Stimulated activated naive CD8-positive, alpha-beta T cell treated with anti-CD3 and anti-CD28 coated beads, Interleukin-15, Interleukin-2, amounts not matched to agents 100 U/mL and 50 U/mL, for 24 hours (primary cell): ENCODE measurements at places on chromosomes 12 and 14.
A peak's percentile ranks its signal among the peaks of the same experiment; 100 is the strongest.

- peak; percentile 88 for DNase-seq
These were observed 9.3 kb downstream of the PGF start for GRCh38 chr14:74945852-74946658.

DNA sequence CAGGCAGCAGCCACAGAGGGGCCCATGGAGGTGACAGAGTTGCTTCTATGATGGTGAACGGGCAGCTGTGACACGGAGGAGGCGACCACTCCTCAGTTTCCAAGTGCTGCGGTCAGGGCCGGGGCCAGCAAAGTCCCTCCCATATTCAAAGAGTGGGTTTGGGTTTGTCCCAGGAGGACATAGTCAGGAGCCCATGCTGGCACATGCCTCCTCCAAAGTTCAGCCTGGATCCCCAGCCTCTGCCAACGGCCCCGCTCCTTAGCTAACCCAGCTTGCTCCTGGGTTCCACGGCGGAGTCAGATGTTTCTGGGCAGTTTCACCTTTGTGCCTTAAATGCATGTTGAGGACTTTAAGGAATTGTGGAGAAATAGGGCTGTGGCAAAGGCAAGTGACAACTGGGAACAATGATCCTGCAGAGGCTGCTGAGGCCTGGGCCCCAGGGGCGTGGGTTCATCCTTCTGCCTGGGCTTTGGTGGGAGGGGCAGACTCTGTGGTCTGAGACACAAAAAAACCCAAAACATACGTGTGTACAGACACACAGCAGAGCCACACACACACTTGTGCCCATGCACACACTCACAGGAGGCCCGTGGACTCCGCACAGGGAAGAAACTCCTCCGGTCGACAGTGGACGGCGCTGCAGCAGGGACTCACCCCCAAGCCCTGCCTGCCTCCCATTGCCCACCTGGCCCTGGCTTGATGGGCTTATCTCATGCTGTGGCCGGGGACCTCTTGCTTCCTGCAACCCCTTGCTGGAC lies 399.4 kb downstream of the TMEM121 start:
- DNase-seq, result no peak

DNA sequence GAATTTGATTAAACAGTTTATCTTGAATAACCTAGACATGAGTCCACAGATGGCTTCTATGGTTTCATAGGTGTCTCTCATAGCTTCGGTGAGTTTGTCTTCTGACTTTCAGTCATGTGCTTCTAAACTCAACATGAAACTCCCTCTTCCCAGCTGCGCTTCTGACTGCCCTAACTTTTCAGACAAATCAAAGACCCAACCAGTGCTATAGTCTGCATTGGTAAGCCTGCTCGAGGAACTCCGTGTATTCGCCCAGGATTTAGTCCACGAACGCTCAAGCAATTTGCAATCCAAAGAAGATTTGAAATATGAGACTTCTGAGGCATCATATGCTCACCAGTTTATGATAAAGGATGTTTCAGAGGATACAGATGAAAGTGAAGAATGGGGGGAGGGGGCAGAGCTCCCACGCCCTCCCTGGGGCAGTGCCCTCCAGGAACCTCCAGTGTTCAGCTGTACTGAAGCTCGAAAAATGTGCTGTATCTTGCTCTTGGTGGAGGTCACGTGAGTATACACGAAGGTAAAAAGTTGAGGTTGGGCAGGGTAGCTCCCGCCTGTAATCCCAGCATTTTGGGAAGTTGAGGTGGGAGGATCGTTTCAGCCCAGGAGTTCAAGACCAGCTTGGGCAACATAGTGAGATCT lies 5.2 kb upstream of the RILPL2 start:
- no peak for DNase-seq

DNA sequence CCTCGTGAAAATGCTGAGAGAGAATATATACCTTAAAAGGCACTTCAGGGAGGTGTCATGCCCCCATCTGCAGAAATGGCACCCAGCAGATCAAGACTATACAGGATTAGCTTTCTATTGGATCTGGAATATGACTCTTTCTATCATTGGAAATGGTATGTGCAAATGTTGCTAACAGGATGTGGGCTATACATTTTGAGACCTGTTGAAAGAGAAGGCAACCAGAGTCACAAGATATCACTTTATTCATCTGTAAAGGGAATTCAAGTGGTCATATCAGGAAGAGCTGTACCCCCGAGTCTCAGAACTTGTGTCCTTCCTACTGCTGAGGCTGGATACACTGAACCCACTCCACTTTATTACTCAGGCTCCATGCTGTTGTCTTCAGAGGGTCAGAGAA lies 46.1 kb upstream of the FRMD6 start:
- DNase-seq, result no peak

GRCh38 chr12:52744493-52745156 lies 32.5 kb downstream of the KRT76 start:
- DNase-seq, result no peak

DNA sequence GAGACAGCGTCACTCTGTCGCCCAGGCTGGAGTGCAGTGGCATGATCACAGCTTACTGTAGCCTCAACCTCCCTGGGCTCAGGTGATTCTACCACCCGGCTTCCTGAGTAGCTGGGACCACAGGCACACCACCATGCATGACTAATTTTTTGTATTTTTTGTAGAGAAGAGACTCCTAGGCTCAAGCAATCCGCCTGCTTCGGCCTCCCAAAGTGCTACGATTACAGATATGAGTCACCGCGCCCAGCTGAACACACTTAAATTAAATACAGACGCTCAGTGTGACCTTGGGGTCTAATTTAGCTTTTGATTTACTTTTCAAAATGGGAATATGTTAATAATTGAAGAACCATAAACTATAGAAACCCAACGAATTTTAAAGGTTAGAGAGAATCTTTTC lies 77.2 kb downstream of the C2CD5 start:
- DNase-seq, result no peak

DNA sequence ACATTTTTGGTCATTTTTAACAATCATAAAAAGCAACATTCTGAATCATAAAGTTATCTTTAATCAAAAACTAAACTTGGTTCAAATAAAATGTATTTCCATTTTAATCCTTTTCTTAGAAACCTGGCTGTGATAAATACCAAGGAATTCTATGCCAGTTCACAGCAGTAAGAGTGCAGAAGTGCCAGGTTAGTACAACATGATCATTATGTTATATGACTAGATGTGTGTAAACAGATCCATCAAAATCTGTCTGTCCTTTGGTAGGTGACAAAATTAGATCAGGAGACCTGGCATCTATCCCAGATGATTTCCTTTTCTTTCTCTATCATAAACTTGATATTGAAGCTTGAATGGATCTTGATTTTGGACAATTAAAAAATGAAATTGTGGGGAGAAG lies 200.6 kb upstream of the STXBP6 start:
- DNase-seq, result no peak

GRCh38 chr12:132942611-132943010 lies 13.5 kb downstream of the ZNF605 start:
- no peak for DNase-seq

GRCh38 chr14:74804219-74804825 lies 41.2 kb downstream of the YLPM1 start:
- peak; percentile 12 for DNase-seq

DNA sequence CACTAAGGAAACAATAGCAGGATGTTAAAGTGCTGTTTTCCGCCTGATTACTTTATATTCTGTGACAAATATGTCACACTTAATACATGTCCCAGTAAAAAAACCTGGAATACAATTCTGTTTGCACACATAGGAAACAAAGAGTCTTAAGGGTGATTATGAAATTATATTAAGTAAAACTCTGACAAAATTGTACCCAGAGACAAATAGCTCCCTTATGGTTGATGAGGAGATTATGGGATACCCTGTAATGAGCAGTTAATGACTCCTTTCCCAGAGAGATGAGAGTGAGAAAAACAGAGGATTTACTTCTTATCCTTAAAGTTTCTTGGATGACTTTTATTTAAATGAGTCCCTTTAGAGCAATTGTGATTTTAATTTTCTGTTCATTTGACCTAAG lies 370.6 kb downstream of the PDZRN4 start:
- no peak for DNase-seq

DNA sequence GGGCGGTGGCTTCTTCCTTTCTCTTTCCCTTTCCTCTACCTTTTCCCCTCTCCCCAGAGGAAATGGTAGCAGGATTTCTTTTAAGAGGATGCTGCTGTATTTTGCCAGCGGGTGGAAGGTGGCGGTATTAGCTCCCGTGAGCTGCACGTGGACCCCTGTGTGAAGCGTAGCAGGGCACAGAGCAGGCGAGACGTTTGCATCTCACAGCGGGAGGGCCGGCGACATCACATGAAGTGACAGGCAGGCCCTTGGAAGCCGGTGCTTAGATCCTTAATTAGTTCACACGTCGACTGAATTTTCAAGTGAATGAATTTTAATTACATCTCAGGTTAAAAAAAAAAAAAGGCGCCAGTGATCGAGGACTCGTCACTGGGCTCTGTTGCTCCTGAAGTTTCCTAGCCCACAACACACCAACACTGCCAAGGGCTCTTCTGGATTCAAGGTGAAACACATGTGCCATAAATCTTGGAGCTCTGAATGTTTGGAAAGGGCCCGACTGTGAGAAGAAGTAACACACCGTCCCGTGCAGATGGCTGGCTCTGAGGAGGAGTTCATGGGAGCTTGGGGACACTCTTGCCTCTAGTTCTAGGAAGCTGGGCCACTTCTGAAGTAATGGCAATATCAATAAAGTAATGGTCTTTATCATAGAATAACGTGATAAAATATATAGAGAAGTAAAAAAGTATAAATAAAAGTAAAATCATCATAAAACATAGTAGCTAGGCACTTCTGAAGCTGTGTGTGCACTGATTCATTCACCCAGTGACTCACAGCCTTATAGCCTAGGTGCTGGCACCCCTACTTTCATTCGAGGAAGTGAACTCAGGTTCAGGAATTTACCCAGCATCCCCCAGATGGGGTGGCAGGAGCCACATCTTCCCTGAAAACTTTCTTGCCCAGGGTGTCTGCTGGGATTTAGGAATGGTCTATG lies 75.3 kb downstream of the AACS start:
- no peak for DNase-seq

GRCh38 chr14:104601786-104602185 lies 2.8 kb downstream of the TMEM179 start:
- no peak for DNase-seq

- DNase-seq, result no peak
These were observed 1.4 kb downstream of the PSMB5 start for GRCh38 chr14:23033251-23033727.

DNA sequence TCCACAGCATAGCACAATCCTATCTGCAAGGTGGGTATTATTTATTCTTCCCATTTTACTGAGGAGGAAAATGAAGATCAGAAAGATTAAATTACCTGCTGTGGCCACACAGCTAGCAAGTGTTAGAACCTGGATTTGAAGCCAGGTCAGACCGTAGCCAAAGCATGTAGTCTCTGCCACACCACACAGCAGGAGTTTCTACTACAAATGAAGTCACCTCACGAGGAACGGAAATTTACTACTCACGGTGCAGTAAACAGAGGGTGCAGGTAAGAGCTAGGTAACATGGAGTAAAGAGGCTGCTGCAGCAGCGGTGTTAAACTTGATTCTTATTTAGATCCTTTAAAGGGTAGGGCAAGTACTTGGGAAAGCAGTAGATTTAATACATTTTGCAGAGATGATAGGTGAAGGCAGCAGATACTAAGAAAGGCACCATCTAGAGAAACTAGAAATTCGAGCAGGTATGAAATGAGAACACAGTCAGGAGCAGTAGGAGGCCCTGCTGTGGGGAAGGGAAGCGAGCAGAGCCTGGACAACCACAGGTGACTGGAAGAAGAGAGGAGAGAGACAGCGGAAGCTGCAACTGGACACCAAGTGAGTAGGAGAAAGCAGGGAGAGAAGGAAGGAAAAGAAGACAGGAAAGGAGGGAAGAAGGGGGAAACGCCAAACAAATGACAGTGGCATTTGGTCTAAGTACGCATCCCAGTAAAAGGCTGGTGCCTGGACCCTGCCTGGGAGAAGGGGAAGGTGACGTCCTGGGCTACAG lies 21.5 kb downstream of the SPTB start:
- DNase-seq, result no peak

DNA sequence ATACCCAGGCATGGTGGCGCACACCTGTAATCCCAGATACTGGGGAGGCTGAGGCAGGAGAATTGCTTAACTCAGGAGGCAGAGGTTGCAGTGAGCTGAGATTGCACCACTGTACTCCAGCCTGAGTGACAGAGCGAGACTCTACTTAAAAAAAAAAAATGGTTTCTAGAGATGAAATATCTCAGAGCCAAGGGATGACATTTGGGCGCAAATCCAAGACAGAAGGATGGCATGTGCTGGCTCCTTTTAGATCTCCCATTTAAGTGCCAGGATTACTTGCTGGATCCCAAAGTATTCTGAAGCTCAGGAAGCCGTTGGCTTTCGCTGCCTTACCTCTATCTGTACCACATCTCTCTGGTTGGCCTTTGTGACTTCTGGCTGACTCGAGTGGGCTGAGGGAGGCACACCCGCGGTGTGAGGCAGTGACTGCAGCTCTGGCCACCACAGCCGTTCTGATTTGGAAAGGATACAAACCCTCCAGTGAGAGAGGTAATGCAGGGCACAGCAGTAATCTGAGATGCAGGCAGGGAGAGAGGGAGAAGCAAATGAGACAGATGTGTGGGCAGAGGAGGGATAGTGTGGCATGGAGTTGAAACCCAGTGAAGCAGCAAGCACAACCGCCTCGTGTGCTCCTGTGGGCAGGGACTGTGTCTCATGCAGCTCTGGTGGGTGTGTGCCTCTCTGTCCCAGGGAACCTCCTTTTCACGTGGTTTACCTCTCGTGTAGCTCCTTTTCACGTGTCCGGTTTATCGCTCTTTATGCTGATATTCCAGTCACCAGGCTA lies 4.9 kb downstream of the B4GALNT3 start:
- DNase-seq, result no peak

DNA sequence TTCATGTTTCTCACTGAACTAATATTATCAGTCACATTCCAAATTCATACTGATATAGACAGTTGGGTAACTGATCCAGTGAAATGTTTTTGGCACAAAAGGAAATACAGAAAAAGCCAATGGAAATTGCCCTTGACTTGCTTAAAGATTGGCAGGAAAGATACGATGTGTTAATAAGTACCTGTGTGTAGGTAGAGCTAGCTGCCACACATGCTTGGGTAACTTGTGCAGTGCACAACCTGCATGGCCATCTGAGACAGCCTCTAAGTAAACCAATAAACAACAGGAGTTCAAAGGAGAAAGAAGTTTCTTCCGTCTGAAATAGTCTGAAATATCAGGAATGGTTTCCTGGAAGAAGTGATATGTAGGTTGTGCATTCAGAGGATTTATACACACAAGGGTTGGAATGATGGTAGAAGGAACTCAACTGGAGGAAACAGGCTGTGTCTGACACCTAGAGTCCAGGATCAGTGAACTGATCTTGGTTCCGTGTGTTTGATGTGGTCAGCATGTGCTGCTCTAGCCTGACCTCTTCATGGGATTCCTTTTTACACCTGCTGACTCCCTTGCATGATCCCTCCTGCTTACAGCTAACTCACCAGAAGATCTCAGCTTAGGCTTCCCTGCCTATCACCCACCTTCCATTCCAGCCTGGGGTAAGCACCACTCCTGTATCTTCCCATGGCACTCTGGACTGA lies 81.4 kb upstream of the KRR1 start:
- DNase-seq, result no peak

GRCh38 chr12:111953455-111953854 lies 59.5 kb downstream of the TMEM116 start:
- no peak for DNase-seq
